Mucosa of descending colon (tissue), 3 donors: ENCODE measurements at places on chromosomes 3 and 15.

GRCh38 chr3:109313061-109313460 is 3.3 kb downstream of the DPPA2 start:
- DNase-seq = no peak

GRCh38 chr3:195889870-195890295 is 18.5 kb downstream of the TNK2 start:
- no peak for DNase-seq

GRCh38 chr3:56677286-56677685 is 5.8 kb downstream of the TASOR start:
- DNase-seq = no peak

DNA sequence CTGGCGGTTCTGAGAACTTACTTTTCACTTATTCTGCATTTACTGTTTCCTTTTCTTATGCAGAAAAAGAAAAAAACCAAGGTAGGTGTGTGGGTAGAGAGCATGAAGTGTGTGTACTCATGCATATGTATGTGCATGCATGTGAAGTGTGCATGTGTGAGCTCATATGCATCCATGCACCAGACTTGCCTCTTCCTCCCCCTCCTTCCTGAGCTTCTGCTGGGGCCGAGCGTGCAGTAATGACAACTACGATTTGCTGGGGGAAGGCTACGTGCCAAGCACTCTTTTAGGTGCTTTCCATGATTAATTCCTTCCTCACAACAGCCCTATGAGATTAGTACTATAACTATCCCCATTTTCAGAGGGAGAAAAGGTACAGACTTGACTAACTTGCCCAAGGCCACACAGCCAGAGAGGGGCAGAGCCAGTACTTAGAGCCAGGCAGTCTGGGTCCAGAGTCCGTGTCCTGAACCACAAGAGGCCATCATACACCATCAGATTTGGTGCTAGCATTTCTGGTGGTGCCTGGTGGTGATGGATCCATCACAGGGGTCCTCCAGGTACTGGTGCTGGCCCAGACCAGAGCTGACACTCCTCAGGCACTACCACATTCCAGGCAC is 46.7 kb downstream of the CAPN3 start:
- no peak for DNase-seq

GRCh38 chr15:101207867-101208288 is 44.0 kb downstream of the CHSY1 start:
- DNase-seq = no peak

DNA sequence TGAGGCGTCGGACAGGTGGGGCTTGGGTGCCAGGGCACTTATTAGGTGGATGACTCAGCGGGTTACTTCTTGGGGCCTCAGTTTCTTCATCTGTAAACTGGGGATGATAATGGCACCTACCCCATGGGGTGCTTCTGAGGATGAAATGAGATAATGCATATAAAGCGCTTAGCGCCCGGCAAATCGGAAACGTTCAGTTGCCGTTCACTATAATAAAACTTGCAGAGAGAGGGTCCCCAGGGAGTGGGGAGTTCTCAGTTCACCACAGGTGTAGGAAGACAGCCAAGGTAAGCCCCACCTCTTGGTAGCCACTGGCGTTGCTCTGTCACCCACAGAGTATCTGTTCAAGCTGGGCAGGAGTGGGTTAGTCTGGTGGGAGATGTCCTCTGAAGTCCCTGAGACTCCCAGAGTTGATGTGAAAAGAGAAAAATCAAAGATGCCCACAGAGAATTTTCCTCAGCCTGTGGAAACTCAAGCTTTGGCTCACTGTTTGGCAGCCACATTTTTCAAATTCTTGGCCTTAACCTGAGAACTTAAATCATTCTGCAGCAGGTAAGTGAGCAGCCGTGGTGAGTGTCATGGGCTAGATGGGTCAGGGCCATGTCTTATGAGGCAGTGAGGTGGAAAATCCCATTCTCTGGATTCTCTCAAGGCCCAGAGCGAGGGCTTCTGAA is 221.5 kb upstream of the BHLHE40 start:
- no peak for DNase-seq
